ENCODE measurements at places on chromosomes 5 and 9.

DNA sequence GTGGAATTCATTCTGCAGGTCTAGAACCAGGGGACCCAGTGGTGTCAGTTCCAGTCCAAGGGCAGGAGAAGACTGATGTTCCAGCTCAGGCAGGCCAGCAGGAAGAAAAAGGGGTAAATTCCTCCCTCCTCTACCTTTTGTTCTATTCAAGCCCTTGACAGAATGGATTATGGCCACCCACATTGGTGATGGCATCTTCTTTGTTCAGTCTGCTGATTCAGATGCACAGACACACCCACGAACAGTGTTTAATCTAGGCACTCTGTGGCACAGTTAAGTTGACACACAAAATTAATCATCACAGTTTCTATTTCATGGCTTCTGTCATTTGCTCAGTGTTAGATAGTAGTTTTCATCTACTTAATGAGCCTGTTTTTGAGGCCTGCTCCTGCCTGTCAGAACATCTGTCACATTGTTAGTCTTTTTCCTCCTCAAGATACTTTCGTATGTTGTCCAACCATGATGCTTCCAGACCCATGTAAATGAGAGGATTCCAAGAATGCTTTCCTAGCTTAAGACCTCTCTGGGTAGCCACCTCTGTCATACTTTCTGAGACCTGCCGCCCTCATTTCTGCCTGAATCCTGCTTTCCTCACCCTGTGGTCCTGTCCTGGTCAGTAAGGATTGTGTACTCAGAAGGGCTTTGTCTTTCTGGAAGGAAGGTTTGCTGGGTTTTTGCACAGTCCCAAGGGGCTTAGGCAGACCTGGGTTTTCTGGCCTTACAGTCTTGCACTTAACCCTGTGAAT lies 72.5 kb downstream of the SPIN1 start:
- no peak for DNase-seq

GRCh38 chr9:128068386-128069205 lies 564 bp downstream of the SLC25A25 start:
- peak; percentile 38 for DNase-seq

- DNase-seq, result no peak
These were observed 522 bp downstream of the CDK20 start for GRCh38 chr9:87973730-87974292.

- peak; percentile 46 for DNase-seq
These were observed 247.7 kb upstream of the ANKRD55 start for GRCh38 chr5:56480705-56481427.

DNA sequence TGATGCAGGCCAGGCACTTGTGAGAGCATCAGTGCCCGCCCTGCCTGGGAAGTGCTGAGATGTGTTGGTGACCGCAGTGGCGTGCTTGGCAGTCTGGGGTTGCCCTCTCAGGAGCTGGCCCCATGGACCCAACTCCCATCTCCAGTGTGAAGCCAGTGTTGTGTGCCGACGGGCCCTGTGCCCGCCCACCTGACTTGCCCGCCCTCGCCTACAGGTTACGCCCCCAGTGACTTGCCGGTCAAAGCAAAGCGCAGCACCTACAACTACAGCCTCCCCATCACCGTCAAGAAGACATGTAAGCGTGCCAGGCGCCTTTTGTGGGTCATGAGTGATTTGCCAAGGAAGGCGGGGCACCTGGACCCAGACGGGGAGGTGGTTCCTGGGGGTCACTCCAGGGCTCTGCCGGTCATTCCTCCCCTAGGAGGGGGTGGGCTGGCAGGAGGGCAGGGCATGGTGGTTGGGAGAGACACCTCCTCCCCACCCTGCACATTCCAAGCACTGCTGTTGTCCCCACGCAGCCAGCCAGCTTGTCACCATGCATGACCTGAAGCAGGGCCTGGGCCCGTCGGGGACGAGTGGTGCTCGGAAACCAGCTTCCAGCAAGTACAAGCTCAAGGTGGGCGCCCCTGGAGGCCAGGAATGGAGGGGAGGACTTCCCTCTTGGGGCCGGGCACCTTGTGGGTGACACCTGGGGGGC lies 7.4 kb upstream of the CEL start:
- no peak for DNase-seq

- DNase-seq, result no peak
These were observed 24.0 kb downstream of the NDUFS6 start for GRCh38 chr5:1824903-1825841.

- DNase-seq, result peak; percentile 26
These were observed 2.8 kb downstream of the TRAF1 start for GRCh38 chr9:120923620-120924328.

DNA sequence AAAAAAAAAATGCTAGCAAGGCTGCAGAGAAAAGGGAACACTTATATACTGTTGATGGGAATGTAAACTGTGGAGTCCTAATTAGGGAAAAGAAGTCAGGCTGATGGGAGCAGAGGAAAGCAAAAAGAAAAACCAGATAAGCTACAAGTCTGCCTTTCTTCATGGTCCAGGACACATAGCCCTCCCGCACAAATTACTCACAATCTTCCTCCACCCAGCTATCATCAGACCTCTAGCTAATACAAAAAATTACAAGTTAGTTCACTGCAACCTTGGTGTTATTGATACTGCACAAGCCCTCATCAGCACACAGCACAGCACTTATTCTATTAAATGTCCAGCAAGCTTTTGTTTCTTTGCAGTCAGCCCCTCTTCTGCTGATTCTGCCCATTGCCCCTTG lies 186.0 kb upstream of the ADRA1B start:
- DNase-seq, result no peak

DNA sequence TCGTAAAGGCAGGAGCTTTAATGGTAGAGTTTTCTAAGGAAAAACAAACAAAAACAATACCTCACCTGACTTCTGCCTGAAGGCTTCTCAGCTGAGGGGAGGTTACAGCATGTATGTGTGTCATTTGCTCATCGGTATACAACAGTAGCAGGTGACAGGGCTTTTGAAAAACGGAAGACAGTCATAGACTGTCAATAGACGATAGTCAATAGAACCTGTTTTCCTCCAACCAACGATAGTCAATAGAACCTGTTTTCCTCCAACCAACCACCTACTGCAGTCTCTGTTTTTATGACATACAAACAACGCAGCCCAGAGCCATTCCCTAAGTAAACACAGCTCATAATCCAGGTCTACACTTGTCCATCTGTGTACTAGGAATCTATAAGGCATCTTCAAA lies 74.6 kb downstream of the RETREG1 start:
- no peak for DNase-seq

GRCh38 chr5:5781335-5781734 lies 358.9 kb downstream of the ICE1 start:
- no peak for DNase-seq

GRCh38 chr5:59587489-59588337 lies 305.8 kb downstream of the PDE4D start:
- DNase-seq, result no peak

DNA sequence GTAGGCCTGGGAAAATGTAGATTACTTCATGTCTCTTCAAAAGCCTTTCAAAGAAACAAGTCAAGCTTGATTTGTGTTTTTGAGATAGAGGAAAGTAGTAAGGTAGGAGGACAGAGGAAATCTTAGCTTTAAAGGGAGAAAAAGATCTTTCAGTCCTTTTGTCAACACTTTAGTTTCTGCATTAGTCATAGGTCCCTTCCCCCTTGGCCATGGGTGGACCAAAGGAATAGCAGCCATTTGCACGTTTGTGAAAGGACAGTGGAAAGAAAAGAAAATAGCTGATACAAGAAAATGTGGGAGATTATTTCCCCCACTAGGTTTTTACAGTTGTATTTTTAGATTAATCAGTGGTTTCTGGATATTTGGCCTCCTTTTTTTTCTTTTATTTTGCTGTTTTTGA lies 121.9 kb upstream of the GRHPR start:
- DNase-seq, result no peak

DNA sequence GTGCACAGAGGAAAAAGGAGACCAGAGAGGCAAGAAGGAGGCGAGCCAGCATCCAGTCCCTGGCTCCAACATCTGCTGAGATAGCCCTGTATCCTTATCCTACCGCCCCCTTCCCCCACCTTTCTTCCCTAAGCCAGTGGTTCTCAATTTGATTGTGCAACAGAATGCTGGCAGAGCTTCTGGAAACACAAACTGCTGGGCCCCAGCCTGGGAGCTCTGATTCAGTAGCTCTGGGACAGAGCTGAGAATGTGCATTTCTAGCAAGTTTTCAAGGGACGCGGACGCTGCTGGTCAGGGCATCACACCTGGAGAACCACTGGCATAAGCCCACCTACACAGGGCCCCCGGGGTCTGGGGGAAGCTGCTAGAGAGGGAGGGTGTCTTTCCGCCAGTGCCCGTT lies 21.1 kb downstream of the AK8 start:
- DNase-seq, result no peak

- no peak for DNase-seq
These were observed 1080.5 kb upstream of the DMAC1 start for GRCh38 chr9:8880060-8880459.

- DNase-seq, result peak; percentile 38
These were observed 69.8 kb downstream of the KDM4C start for GRCh38 chr9:6827439-6828145.

DNA sequence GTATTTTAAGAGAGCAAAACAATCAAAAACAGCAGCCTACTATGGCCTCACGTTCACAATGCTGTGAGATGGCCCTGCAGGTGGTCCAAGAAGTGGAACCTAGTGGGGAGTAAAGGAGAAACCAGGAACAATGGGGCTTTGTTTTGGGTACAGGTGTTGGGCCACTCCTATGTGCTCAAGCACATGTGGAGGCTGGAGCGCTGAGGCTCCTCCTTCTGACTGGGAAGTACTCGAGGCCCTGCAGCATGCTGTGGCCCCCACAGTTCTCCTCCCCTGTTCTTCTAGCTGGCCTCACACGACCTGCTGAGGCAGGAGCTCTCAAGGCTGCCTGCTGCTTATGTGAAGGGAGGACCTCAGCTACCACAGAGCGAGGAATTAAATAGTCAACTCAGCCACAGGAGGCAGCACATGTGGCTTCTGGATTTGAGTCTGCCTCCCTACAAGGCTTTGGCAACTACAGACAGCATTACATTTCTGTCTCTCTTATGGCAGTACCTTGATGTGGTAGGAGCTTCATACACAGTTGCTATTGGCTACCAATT lies 482.3 kb downstream of the SPOCK1 start:
- DNase-seq, result no peak

GRCh38 chr5:15452781-15453180 lies 47.2 kb upstream of the FBXL7 start:
- no peak for DNase-seq

DNA sequence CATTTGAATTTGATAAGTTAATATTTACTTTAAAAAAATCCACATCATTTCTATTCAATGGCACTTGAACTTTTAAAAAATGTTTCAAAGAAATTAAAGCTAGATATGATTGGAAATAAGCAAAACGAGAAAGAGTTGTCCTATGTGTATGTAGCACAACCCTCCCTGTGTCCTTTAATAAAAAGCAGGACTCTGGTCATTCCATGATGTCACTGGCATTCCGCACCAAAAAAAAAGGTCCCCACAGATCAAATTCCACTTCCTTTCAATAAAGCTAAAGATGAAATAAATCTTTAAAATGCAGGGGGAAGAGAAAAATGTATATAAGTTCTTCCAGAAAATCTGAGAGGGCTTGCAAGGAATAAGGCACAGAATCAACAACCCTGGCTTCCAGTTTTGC lies 103.8 kb downstream of the EFNA5 start:
- DNase-seq, result no peak

- no peak for DNase-seq
These were observed 123.9 kb upstream of the HAPLN1 start for GRCh38 chr5:83844449-83845068.

Measured in CD4-positive, alpha-beta T cell treated with Interleukin-12 subunit alpha and Interleukin-12 subunit beta, for 1 hour (primary cell).